ENCODE measurements at places on chromosomes 2 and 18.
A peak's percentile ranks its signal among the peaks of the same experiment; 100 is the strongest.

GRCh38 chr2:230394301-230394700 lies 21.7 kb upstream of the SP100 start:
- DNase-seq, result no peak

DNA sequence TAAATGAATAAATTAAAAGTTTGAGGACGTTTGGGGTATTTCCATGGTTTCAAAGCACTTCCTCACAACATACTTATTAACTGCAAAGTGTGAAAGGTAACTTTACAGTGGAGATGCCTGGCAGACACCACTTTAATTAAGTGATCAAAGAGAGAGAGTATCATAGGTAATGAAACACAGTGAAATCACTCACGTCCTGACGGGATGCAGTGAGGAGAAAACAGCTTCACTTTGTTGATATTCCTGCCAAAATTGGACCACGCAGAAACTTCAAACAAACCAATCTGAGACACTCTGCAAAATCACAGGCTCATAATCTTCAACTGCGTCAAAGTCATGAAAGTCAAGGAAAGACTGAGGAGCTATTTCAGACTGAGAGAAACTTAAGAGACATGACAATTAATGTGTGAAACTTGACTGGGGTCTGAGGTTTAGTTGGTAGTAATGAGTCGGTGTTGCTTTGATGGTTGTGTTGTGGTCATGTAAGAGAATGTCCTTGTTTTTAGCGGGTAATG lies 66.0 kb upstream of the ITGB6 start:
- no peak for DNase-seq

DNA sequence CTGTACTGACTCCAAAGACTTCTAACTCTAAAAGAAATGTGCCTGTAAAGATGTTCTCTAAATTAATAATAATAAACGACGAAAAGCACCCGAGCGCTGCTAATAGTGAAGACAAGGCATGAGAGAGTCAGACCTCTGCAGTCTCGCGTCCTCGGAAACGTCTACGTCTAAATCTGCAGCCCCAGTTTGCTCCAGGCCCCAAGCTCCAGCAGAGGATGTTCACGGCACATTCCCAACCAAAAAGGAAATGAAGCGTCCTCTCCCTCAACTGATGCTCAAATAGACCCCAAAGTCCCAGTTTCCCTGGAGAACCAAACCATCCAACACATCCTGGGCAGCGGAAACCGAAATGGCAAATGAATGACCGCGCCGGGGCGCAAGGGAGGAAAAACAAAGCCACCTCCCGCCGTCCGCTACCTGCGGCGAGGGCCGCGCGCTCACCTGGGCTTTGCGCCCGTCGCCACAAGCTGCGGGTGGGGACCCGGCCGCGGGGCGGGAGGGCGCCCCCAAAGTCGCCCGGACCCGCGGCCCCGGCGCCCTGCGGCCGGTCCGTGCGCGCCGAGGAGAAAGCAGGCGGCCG lies 47.1 kb upstream of the CCDC150 start:
- DNase-seq, result peak; percentile 32

GRCh38 chr2:119245076-119245840 lies 21.6 kb downstream of the STEAP3 start:
- DNase-seq, result no peak

DNA sequence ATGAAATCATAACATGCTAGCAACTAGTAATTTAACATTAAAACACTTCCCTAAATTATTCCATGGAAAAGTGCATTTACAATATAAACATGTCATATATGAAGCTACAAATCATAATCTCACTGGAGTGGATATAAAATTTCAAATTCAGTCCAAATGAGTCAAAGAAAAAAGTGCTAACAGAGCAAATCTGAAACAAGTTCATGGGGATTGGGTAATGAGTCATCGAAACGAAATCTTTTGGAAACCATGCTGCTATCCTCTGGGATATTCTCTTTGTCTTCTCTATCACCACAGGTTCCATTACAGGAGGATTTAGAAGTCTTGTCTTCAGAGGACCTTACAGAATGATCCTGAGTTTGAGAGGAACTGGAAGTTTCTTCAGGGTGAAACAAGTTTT lies 34.1 kb downstream of the STK17B start:
- DNase-seq, result no peak

DNA sequence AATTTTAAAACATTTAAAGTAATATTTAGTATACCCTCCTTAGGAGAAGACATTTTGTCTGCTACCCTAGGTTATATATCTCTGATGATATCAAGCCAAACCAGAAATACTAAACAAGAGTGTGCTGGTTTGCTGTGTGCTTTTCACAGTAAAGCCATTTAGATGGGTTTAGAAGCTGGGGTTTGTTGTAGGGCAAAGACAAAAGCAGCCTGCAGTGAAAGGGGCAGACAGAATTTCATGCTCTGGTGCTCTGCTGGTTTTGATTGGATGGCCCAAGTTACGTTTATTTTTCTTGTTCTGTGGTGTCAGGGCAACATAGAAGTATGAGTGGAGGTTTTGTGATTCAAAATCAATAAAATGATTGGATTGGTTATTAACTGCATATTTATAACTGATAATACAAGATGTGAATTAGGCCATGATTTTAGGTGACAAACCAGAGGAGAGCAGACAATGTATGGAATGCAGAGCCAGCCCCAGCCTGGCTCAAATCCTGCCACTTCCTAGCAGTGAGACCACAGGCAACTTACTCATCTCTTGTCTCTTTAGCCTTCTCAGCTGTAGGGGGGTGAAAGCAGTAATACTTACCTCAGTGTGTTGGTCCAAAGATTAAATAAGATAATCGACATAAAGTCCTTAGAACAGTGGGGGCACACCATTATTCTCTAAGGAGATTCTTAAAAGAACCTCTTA lies 30.9 kb upstream of the IER3IP1 start:
- no peak for DNase-seq

DNA sequence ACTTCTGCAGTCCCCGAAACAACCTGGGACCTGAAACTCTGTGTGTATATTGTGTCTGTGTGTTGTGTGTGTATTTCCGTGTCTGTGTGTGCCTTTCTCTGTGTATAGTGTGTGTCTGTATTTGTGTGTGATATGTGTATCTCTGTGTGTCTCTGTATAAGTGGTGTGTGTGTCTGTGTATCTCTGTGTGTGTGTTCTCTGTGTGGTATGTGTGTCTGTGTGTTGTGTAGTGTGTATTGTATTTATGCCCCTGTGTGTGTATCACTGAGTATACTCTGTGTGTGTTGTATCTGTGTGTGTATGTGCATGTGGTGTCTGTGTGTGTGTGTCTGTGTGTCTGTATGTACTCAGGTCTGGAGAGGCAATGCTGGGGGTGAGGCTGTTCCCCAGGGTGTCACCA lies 11.6 kb downstream of the CASP8 start:
- DNase-seq, result no peak

DNA sequence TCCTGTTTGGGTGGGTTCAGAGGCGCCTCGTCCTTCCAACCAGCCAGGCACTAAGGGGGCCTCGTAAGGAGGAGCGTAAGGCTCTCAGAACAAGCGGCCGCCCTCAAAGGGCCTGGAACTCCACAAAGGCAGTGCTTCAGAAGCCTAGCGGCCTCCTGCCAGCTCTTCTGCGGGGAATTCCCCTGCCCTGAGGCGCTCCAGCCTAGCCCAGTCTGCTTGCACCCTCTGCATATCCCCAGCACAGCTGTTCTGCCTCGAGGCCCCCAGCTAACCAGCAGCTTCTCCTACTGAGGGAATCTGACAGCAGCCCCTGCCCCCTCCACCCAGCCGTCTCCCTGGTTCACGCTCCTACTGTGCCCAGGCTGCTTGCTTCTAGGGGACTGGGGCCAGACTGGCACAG lies 265.9 kb downstream of the TFCP2L1 start:
- DNase-seq, result peak; percentile 15

DNA sequence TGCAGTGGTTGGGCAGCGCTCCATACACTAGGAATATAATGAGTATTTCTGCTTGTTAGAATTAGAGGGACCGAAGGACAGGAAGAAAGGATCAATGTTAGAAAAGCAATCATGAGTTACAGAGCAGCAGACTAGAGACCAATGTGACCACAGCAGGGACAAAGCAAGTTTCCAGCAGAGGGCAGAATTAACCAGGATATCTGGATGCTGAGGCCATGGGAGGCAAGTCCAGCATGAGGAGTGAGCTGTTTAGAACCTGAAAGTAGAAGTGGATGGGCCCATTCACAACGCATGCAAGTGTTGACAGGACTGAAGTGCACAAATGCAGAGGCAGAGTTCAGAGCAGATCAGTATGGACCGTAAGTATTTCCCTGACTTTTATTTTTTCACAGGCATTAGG lies 910.4 kb upstream of the GYPC start:
- peak; percentile 76 for DNase-seq

- no peak for DNase-seq
Measured at GRCh38 chr2:233042549-233042948, 10.1 kb downstream of the NEU2 start.

DNA sequence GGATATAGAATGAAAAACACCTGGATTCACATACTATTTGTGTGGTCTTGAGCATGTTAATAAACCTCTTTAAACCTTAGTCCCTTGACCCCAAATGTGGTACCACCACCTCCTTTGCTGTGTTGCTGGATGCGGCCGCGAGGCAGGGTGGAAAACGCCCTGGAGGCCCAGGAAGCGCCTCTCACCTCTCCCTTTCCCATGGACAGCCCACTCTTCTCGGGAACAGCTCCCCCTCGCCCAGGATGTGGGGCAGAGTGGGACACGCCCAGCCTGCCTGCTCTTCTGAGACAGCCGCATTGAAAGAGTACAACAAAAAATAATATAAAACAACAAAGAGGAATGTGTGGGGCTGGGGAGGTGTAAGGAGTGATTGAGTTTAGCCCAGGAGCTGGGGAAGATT lies 549.0 kb upstream of the ID2 start:
- no peak for DNase-seq

All from NT2/D1 (cell line).